ENCODE measurements at places on chromosomes 16 and 17.

DNA sequence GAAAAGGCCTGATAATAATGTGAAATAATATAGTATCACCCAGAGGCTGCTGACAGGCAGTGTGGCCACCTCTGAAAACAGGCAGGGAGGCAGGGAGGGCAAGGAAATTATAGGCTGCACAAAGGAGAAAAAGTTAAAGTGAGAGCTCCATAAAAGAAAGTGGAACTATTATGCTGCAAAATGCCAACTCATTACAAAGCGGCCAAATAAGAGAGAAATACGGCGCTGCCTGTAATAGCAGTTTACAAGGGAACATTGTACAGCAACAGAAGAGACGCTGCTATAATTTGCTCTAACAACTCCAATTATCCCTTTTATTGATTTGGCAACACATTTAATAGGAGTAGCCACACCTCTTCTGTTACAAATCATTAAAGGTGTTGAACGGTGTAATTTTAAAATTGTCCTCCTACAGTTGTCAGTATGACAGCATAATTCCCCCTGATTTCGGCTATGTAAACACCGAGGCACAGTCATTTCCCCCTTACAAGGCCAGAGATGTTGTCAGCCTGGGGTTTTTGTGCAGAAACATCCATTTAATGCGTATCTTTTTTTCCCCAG, 120.3 kb downstream of the MRM1 start:
- DNase-seq, result no peak

- no peak for DNase-seq
Observed at GRCh38 chr16:306911-307370, 24.0 kb downstream of the PDIA2 start.

- no peak for DNase-seq
Observed at GRCh38 chr17:17609121-17609520, 17.6 kb upstream of the PEMT start.

GRCh38 chr17:49680314-49680713, 2.4 kb upstream of the SPOP start:
- DNase-seq, result no peak

- no peak for DNase-seq
Observed at GRCh38 chr16:29662000-29662728, 883 bp upstream of the SPN start.

DNA sequence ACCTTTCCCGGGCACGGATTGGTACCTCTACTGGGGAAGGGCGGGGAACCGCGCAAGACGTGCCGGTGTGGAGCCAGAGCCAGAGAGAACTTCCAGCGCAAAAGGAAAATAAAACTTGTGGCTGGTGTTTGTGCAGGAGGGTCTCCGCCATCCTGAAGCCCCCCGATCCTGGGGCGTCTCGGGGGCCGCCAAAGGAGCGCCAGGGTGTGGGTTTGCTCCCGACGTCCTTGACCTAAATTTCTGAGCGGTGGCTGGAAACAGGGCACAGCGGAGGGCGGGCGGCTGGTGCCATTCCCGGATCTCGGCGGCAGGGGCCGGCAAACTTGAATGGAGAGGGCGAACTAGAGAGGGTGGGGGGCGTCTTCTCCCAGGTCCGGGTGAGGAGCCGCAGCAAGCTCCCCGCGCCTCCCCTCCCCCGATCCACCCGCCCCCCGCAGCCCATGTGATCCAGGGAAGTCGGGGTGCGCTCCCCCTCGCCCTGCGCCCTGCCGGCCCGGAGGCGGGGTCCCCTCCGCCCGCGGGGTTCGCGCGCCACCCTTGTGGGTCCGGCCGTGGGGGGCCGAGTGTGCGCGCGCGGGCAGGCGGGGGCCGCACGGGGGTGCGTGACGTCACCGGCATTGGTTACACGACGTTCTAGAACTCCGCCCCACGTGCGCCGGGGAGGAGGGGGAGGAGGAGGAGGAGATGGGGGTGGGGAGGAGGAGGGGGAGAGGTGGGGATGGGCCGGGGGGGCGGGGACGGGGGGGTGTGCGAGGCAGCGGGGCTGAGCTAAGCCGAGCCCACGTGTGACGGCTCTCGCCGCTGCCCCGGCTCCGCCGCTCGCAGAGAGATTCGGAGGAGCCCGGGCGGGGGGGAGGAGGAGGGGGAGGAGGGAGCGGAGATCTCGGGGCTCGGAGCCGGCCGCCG, at the start of gene MSI2:
TSS of gene MSI2 (plus strand) at position 748 of the 906 bp plus-strand sequence. CDS start 220 bp downstream, outside the sequence.
- peak; percentile 54 for DNase-seq

GRCh38 chr17:38857271-38857670, 3.8 kb upstream of the RPL23 start:
- no peak for DNase-seq

DNA sequence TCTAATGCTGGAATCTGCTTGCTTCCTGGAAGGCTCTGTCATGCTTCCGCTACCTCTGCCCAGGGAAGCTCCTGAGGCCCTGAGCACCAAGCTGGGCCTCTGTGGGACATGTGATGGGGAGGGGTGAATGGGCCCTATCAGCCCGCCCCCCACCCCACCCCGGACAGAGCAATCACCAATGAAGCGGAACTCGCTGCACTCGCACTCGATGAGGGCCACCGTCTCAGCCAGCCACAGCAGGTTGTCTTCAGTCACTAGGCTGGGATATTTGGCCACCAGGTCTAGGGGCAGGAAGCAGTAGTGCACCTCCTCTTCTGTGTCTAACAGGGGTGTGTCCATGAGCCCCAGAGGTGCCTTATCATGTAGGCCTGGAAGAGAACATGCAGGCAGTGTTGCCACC, 23.6 kb downstream of the KCTD19 start:
- DNase-seq, result no peak

DNA sequence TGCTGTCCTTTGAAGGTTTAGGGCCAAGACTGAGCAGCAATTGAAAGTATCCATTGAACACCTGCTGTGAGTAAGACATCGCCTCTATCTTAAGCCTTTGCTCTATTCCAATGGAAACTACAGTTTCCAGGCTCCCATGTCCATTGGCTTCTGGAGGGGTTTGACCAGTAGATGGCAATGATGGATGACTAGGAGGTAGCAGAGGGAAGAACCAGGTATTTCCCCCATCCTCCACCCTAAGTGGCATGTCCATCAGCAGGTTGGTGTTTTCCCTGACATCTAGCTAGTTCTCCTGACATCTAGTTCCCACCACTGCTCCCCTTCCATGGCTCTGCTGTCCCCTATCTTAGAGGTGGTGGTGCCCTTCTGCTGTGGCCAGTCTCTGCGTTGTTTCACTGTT, 58.7 kb downstream of the CENPV start:
- no peak for DNase-seq

DNA sequence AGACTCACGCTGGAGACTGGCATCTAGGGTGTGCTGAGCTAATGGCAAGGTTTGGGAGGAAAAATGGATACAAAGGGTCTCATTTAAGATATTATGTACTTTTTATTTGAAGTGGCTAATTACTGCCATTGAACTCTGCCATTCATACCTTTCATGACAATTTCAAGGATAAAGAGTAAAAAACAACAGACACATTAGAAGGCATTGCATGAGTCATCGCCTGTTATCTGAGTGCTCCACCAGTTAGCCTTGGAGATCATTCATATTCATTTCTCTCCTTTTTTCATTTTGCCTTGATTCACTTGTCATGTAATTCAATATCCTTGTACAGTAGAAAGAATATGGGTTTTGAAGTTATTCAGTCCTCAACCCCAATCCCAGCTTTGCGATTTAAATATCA, 109.5 kb downstream of the CDH8 start:
- no peak for DNase-seq

- DNase-seq, result no peak
Observed at GRCh38 chr16:82259731-82260130, 89.7 kb upstream of the MPHOSPH6 start.

- no peak for DNase-seq
Observed at GRCh38 chr17:65334406-65334805, 197.2 kb downstream of the RGS9 start.

DNA sequence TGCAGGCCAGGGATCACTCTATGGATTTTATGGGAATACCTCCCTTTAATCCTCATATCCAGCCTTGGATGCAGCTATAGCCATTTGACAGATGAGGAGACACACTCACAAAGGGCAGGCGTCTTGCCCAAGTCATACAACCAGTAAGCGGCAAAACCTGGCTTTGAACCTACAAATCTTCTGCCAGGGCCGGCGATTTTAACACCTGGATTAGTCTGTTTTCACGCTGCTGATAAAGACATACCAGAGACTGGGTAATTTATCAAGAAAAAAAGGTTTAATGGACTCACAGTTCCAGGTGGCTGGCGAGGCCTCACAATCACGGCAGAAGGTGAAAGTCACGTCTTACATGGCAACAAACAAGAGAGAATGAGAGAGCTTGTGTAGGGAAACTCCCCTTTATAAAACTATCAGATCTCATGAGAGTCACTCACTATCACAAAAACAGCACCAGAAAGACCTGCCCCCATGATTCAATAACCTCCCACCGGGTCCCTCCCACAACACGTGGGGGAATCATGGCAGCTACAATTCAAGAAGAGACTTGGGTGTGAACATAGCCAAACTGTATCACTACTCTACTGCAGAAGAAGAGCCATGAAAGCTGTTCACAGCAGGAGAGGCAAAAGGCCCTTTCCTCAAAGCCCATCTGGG, 67.5 kb downstream of the XYLT1 start:
- DNase-seq, result no peak

- no peak for DNase-seq
Observed at GRCh38 chr16:74622005-74622404, 15.1 kb upstream of the GLG1 start.

Data from AG04450 (cell line).